Kidney epithelial cell (primary cell): ENCODE measurements at places on chromosomes 7 and 10. TPM values are rescaled to one million over a fixed set of nuclear protein-coding genes. Genes with fewer than 3 reads are reported as not detected.

Gene PVRIG
- total RNA-seq: not detected in 2 replicates

Gene TMEM270
- total RNA-seq: not detected in 2 replicates

Gene AMPH
- total RNA-seq: 0.25 and 0.34 TPM in 2 replicates

Gene TRIM24
- 20.7 and 22.4 TPM in 2 replicates for total RNA-seq

Gene GBX1
- not detected in 2 replicates for total RNA-seq

Gene FRA10AC1
- 9.6 and 9.8 TPM in 2 replicates for total RNA-seq

Gene MYPN
- total RNA-seq: 0.04 TPM in 1 of 2 replicates, not detected in the other

Gene SNCG
- total RNA-seq: 0.21 TPM in 1 of 2 replicates, not detected in the other

Gene AKAP9
- total RNA-seq: 36.2 and 36.6 TPM in 2 replicates

Gene PANK1
- 3.8 and 4.7 TPM in 2 replicates for total RNA-seq

Gene NOD1
- total RNA-seq: 7.8 and 9.2 TPM in 2 replicates

Gene BHLHA15
- 8.1 and 9.7 TPM in 2 replicates for total RNA-seq

Gene VSTM4
- 0.50 and 0.68 TPM in 2 replicates for total RNA-seq

Gene C10orf67
- total RNA-seq: 0.07 TPM in 1 of 2 replicates, not detected in the other

Gene TBC1D12
- 6.7 and 14.2 TPM in 2 replicates for total RNA-seq

Gene RARRES2
- 0.38 and 2.3 TPM in 2 replicates for total RNA-seq

Gene TMEM26
- total RNA-seq: 0.33 and 0.41 TPM in 2 replicates

Gene PTPRZ1
- under 0.01 and 0.04 TPM in 2 replicates for total RNA-seq

Gene BTBD16
- total RNA-seq: 2.0 TPM in 1 of 2 replicates, not detected in the other

Gene TMEM139
- 11.9 and 20.5 TPM in 2 replicates for total RNA-seq

Gene NXPH1
- not detected in 2 replicates for total RNA-seq

Gene MYH16
- 0.89 and 5.6 TPM in 2 replicates for total RNA-seq

Gene TBX20
- 0.27 and 1.0 TPM in 2 replicates for total RNA-seq

Gene MMD2
- total RNA-seq: not detected in 2 replicates

Gene SLC26A5
- total RNA-seq: 0.07 TPM in 1 of 2 replicates, not detected in the other

Gene LIPK
- total RNA-seq: not detected in 2 replicates

Gene BEND7
- total RNA-seq: 26.2 and 31.5 TPM in 2 replicates

Gene CNTNAP2
- 14.0 and 15.1 TPM in 2 replicates for total RNA-seq

Gene HOXA2
- 0.34 and 1.1 TPM in 2 replicates for total RNA-seq

Gene NCF1
- total RNA-seq: 1.9 and 2.3 TPM in 2 replicates

Gene MSMB
- total RNA-seq: not detected in 2 replicates

Gene FXYD4
- total RNA-seq: not detected in 2 replicates

Gene PLAC9
- not detected in 2 replicates for total RNA-seq

Gene C10orf90
- total RNA-seq: not detected in 2 replicates

Gene BUB3
- total RNA-seq: 132 and 153 TPM in 2 replicates

Gene DKK1
- 4.7 and 6.1 TPM in 2 replicates for total RNA-seq
